ENCODE measurements at places on chromosomes 6 and 20. TPM values are rescaled to one million over a fixed set of nuclear protein-coding genes. Genes with fewer than 3 reads are reported as not detected.

GRCh38 chr20:34155836-34156235 lies 43.8 kb upstream of the EIF2S2 start:
- H3K4me1 ChIP-seq, result no peaks in the 10 kb centered on the region
- H3K27me3 ChIP-seq, result peaks cover 5% of the 10 kb centered on the region
- no peak overlapping the region for H3K4me3 ChIP-seq
- no peaks in the 10 kb centered on the region for H3K36me3 ChIP-seq
- H3K27ac ChIP-seq, result no peak overlapping the region
- DNase-seq, result no peak

DNA sequence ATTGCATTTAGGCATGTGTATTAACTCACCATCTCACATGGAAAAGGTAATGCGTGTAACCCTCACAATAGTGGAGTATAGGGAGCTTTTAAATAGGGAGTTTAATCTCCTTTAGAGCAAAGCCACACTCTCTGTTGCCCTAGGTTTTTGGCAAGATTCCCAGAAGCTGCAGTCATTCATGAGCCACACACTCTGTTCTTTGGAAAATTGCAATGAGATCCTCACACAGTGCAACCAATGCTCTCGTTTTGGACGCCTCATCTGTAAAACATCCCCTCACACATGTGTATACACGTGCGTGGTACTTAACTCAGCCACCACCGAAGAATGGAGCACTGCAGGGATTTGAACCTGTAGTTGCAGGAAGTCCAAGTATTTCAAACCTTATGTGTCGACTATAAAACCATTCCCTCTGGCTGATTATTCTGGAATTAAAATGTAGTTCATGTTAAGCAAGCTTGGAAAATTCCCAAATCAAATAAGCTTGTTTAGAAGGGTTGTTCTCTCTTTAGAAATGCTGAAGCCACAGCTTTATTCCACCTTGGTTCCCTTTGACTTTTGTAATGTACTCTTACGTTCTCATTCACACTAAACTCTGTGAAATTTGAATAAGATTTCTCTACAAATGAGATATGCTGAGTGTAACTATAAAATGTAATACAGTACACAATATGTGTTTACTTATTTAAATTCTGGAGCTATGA lies 489.8 kb upstream of the MANEA start:
- no peak overlapping the region for H3K4me3 ChIP-seq
- no peak for DNase-seq
- no peaks in the 10 kb centered on the region for H3K27me3 ChIP-seq
- no peaks in the 10 kb centered on the region for H3K4me1 ChIP-seq
- no peaks in the 10 kb centered on the region for H3K36me3 ChIP-seq

The MCCD1 gene
- not detected for total RNA-seq

GRCh38 chr20:3672547-3673171 lies 9.2 kb downstream of the ADAM33 start:
- no peak for DNase-seq
- H3K36me3 ChIP-seq, result peaks cover 62% of the 10 kb centered on the region
- H3K27ac ChIP-seq, result no peak overlapping the region
- H3K27me3 ChIP-seq, result peaks cover 5% of the 10 kb centered on the region
- peaks cover 27% of the 10 kb centered on the region for H3K4me1 ChIP-seq

GRCh38 chr6:45461486-45461885 lies 83.8 kb upstream of the SUPT3H start:
- no peaks in the 10 kb centered on the region for H3K27me3 ChIP-seq
- no peaks in the 10 kb centered on the region for H3K36me3 ChIP-seq
- no peak overlapping the region for H3K27ac ChIP-seq

The EPHA7 gene
- total RNA-seq, result 134 TPM

- DNase-seq, result no peak
- H3K27ac ChIP-seq, result peak overlapping the region; percentile 22
- H3K27me3 ChIP-seq, result no peaks in the 10 kb centered on the region
Observed at GRCh38 chr6:128569732-128570679, 49.6 kb upstream of the PTPRK start.

- no peaks in the 10 kb centered on the region for H3K27me3 ChIP-seq
- no peaks in the 10 kb centered on the region for H3K36me3 ChIP-seq
- no peak overlapping the region for H3K27ac ChIP-seq
- H3K4me3 ChIP-seq, result no peak overlapping the region
Observed at GRCh38 chr6:147900247-147900830, 391.8 kb downstream of the SAMD5 start.

- no peak for DNase-seq
- H3K27ac ChIP-seq, result no peak overlapping the region
- no peaks in the 10 kb centered on the region for H3K4me1 ChIP-seq
- peaks cover 17% of the 10 kb centered on the region for H3K27me3 ChIP-seq
Observed at GRCh38 chr6:8108031-8108660, 5.8 kb upstream of the EEF1E1 start.

The GSTA2 gene
- not detected for total RNA-seq

The RIPPLY2 gene
- not detected for total RNA-seq

DNA sequence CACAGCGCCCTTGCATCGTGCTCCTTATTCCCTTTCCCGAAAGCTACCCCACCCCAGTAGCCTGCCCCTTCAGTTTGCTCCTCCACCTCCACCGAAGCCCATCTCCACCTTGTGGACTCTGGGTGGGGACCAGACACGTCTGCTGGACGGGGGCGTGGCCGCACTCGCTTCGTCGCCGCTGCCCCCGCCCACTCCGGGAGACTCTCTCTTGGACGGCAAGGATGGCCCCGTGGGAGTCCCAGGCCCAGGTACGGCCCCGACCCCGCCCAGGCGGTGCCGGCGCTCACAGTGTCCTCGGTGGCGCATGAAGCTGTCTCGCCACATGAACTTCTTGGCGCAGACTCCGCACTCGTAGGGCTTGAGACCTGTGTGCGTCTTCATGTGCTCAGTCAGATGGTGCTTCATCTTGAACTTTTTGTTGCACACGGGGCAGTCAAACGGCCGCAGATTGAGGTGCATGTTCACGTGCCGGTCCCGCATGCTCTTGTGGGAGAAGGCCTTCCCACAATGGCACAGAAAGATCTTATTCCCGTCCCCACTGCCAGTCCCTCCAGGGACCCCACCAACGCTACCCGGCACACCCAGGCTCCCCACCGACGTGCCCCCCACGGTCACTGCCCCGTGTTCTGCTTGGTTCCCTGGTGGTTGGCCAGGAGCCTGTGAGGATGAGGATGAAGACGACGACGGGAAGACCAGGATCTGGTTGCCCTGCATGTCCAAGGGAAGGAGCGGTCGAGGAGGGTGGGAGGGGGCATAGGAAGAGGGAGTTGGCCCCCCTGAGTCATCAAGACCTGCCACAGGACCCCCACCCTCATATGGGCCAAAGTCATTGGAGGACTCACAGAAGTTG lies 1.3 kb upstream of the TAPBP start:
- peaks cover 50% of the 10 kb centered on the region for H3K4me1 ChIP-seq
- H3K36me3 ChIP-seq, result peaks cover 13% of the 10 kb centered on the region
- DNase-seq, result peak; percentile 80
- peak overlapping the region; percentile 94 for H3K27ac ChIP-seq
- H3K4me3 ChIP-seq, result peak overlapping the region; percentile 89

DNA sequence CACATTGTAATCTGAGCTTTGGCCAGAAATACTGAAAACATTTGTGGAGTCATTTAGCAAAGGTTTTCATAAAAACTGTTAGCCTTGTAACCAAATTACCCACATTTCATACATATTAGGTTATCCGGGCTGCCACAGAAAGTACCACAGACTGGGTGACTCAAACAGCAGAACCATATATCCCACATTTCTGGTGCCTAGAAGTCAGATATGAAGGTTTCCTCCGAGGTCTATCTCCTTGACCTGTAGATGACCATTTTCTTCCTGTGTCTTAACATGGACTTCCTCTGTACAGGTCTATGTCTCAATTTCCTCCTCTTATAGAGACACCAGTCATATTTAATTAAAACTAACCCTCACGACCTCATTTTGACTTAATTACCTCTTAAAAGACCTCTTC lies 49.5 kb upstream of the SMIM28 start:
- H3K36me3 ChIP-seq, result no peaks in the 10 kb centered on the region
- H3K4me1 ChIP-seq, result no peaks in the 10 kb centered on the region
- no peak overlapping the region for H3K27ac ChIP-seq
- no peak for DNase-seq

DNA sequence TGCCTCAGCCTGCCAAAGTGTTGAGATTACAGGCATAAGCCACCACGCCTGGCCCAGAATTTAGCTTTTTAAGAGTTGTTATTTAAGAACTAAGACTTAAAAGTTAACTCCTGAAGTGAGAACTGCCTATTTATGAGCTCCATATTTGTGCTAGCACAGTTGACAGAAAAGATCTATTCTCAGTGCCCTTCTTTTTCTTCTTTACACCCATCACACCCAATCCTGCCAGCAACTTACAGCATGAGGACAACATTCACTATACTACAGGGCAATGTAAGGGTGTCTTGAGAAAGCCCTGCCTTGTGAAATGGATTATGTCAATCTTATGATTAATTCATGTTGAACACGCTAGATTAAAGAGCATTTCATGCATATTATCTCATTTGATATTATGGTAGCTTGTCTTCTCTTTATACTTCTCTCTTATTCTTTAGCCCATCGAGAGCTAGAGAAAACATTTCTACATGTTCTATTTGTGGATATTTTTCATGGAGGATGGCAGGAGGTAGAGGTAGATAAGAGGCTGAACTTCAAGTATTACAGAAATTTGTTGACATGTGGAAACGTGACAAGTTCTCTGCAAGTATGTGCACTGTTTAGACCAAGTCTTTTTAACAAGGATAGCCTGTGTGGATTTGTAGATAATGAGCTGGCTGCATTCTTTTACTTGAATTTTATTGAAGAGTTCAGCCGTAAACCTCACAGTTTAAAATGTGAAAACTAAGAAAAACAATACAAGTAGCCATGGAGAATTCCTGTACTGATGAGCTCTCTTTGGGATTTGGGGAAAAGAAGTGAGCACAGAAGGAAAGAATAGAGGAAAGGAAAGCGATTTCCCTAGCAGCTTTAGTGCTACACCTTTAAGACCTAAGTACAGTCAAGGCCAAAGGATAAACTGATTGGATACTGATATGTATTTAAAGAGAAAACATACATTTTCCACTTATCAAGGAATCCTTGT lies 212.2 kb downstream of the ARHGAP18 start:
- no peaks in the 10 kb centered on the region for H3K36me3 ChIP-seq
- H3K27ac ChIP-seq, result no peak overlapping the region
- DNase-seq, result no peak
- H3K27me3 ChIP-seq, result no peaks in the 10 kb centered on the region
- H3K4me3 ChIP-seq, result no peak overlapping the region
- H3K4me1 ChIP-seq, result no peaks in the 10 kb centered on the region
